Stimulated activated CD4-positive, alpha-beta T cell treated with anti-CD3 and anti-CD28 coated beads, Interleukin-12 subunit alpha, Interleukin-12 subunit beta, amount 100 ng/mL, for 48 hours (primary cell): ENCODE measurements at places on chromosomes 13 and 19.

- no peak for DNase-seq
Observed at GRCh38 chr13:99985241-99985874, 3.8 kb downstream of the ZIC2 start.

- DNase-seq = no peak
Observed at GRCh38 chr13:60273971-60274527, 110.3 kb upstream of the DIAPH3 start.

- DNase-seq = no peak
Observed at GRCh38 chr19:35511337-35511736, 2.1 kb downstream of the DMKN start.

DNA sequence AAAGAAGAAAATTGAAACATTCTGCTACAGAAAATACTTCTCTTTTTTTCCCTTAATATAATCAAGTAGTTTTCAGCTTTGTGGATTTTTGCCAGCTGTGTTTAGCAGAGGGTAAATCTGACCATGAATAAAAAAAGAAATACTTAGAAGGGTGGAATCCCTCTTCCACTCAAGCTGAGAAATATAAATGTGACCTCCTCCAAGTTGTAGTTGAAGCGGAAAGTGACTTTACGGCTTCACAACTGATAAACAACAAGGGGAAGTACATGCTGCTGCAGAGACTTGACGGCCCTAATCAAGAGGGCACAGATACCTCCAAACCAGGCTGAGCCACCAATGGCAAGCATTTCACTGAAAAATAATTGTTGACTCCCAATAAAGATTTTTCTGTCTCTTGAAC is 785.0 kb downstream of the SLITRK5 start:
- no peak for DNase-seq

DNA sequence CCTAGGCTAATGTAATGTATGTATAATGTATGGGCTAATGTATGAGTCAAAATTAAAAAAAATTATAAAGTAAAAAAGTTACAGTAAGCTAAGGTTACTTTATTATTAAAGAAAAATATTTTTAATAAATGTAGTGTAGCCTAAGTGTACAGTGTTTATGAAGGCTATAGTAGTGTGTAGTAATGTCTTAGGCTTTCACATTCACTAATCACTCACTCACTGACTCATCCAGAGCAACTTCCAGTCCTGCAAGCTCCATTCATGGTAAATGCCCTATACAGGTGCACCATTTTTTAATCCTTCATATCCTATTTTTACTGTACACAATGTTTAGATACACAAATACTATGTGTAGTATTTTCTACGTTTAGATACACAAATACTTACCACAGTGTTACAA is 1.8 kb upstream of the TMEM272 start:
- no peak for DNase-seq

DNA sequence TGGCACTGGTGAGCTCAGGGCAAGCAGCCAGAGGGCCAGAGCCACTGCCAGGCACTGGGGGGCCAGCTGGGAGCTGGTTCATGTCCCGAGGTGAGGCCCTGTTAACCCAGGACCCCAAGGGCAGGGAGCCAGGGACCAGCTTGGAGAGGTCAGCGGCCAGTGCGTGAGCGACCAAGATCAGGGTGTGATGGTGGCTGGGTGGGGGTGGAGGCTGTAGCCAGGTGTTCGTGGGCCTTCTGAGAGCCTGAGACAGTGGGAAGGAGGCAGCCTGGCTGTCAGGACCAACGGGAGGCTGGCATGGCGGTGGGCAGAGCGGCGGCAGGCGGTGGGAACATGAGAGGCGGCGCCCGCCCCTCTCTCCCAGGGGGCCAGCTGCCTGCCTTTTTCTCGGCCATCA is 8.1 kb upstream of the KPTN start:
- DNase-seq = no peak

GRCh38 chr19:42422901-42423461 is 4.2 kb downstream of the LIPE start:
- peak; percentile 24 for DNase-seq

DNA sequence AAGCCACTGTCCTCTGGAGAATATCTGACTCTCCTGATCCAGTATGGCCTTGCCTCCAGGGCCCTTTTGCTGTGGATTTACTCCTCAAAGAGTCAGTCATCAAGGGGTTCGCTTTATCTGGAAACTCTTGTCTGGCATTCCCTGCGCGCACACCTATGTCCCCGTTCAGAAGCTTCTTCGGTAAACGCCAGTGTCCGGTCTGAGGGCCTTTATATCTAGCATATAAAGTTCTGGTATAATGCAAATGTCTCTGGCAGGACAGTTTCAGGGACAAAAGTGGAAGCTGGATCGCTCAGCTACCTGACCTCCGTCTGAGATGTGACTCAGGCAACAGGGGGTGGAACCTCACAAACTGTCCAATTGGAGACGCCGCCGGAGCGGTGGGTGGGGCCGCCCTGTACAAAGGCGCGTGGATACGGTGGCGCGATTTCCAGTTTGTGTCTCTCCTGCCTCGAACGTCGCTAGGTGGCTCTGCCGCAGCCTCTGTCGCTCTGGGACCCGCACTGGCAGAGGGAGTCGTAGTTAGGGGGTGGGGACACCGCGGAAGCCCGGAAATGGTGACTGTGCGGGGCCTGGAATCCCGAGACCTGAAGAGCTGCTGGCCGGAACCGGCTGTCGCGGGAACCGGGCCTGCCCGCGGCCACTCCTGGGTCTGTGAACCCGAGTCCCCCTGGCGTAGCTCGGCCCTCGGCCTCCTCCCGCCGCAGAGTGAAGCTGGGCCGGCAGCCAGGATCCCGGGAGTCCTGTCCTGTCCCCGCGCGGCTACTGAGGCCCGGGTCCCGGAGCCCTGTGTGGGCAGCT is 10.6 kb upstream of the ZNF709 start:
- DNase-seq = peak; percentile 92

- DNase-seq = no peak
Observed at GRCh38 chr19:34900245-34900644, 26.5 kb upstream of the ZNF30 start.

GRCh38 chr19:49421039-49421877 is 2.0 kb downstream of the PTH2 start:
- DNase-seq = peak; percentile 35

- DNase-seq = no peak
Observed at GRCh38 chr13:33312150-33312860, 26.8 kb upstream of the STARD13 start.

GRCh38 chr13:55159765-55160164 is 1981.0 kb upstream of the PRR20A start:
- no peak for DNase-seq

- DNase-seq = no peak
Observed at GRCh38 chr19:46984077-46985010, 35.3 kb upstream of the NPAS1 start.

DNA sequence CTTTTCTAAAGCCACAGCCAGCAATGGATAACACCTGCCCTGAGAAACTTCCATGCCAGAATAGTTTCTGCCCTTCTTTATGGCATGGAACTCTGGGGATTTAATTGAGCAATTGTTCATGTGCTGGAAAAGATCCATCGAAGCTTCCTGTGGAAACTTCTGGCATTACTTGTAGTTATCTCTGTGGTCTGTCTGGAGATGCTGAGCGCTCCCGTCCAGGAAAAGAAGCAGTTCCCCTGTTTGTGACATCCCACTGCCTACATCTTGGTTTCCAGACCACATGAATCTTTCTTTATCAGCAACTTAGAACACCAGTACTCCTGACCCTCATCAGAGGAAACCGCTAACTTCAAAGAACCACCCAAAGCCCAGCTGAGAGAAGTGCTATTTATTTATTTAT is 24.6 kb downstream of the FLT1 start:
- DNase-seq = no peak

DNA sequence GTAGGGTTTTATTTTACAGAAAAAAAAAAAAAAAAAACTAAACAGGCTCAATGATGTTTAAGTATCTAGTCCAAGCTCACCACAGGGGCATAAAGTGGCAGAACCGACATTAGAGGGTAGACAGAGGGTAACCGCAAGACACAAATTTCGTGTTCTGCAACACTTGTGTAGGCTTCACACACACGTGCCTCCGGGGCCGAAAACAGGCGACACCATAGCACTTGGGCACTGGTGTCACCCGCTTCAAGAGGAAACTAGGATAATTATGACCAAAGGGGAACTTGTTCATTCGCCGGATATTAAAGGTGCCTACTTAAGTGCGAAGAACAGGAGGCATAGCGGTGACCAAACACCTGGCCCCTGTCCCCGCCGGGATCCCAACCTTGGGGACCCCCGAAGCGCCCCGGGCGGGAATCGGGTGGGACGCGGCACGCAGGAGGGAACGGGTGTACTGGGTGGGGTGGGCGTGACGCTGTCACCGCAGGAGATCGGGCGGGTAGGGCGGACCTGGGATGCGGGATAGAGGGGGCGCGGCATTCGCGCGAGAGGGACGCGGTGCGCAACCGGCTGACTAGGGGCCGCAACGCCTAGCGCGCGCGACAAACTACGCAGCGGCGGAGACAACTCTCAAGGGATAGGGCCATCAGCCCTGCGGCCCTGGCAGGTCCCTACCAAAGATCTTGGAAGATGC is 558 bp downstream of the MZT1 start:
- DNase-seq = peak; percentile 15

DNA sequence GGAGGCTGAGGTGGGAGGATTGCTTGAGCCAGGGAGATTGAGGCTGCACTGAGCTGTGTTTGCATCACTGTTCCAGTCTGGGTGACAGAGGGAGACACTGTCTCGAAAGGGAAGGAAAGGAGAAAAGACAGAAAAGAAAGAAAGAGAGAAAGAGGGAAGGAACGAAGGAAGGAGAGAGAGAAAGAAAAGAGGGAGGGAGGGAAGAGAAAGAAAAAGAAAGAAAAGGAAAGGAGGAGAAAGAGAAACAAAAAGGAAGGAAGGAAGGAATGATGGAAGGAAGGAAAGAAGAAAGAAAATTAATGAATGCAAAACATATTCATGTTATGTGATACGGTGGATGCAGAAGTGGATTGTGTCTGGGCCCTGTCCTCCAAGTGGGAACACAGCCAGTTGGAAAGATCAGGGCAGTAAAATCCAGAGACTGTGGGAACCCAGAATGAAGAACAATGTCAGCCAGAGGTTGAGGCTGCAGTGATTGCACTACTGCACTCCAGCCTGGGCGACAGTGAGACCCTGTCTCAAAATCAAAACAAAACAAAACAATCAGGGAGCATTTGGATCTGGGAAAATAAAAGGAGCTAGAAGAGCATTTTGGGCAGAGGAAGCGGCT is 6.2 kb downstream of the PHLDB3 start:
- DNase-seq = no peak

DNA sequence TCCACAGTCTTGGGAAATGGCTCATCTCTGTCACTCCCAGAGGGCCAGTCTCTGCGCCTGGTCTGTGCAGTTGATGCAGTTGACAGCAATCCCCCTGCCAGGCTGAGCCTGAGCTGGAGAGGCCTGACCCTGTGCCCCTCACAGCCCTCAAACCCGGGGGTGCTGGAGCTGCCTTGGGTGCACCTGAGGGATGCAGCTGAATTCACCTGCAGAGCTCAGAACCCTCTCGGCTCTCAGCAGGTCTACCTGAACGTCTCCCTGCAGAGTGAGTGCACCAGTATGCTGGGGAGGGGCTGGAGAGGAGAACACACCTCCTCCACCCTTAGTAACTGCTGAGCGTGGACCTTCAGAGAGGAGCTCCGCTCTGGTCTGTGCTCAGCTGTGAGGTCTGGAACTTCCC is 2.3 kb downstream of the SIGLEC9 start:
- no peak for DNase-seq

- DNase-seq = no peak
Observed at GRCh38 chr19:39385629-39386411, 5.1 kb downstream of the PAF1 start.

- no peak for DNase-seq
Observed at GRCh38 chr13:113584870-113585671, 518 bp downstream of the TFDP1 start.

GRCh38 chr19:3842948-3843347 is 25.9 kb downstream of the ZFR2 start:
- DNase-seq = no peak

GRCh38 chr13:61812286-61812685 is 396.6 kb upstream of the PCDH20 start:
- DNase-seq = no peak

GRCh38 chr19:46945694-46946489 is 73.7 kb upstream of the NPAS1 start:
- DNase-seq = no peak

- DNase-seq = no peak
Observed at GRCh38 chr13:44413095-44413494, 39.5 kb downstream of the SERP2 start.

DNA sequence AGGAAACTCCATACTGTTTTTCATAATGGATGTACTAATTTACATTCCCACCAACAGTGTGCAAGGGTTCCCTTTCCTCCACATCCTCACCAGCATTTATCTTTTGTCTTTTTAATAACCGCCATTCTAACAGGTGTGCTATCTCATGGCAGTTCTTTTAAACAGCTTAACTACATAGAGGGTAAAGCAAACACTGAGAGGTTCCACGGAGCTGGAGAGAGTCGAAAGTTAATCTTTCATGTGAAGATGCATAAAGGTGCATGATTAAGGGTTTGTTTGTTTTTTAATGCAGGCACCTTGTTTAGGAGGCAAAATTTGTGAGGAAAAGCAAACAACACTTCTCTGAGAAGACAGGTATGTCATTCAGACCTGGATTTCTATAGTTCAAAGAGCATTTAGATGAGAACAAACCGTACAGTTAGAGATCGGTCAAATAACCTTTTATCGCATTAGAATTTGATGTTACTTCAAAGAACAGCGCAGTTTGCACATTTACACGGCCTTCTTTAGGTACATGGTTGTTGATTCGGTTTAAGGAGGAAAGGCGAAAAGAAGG is 193.9 kb downstream of the RBM26 start:
- no peak for DNase-seq

- DNase-seq = no peak
Observed at GRCh38 chr13:46796129-46796514, 839 bp downstream of the ESD start.

- DNase-seq = no peak
Observed at GRCh38 chr13:65638572-65639168, 1591.5 kb downstream of the PCDH9 start.

DNA sequence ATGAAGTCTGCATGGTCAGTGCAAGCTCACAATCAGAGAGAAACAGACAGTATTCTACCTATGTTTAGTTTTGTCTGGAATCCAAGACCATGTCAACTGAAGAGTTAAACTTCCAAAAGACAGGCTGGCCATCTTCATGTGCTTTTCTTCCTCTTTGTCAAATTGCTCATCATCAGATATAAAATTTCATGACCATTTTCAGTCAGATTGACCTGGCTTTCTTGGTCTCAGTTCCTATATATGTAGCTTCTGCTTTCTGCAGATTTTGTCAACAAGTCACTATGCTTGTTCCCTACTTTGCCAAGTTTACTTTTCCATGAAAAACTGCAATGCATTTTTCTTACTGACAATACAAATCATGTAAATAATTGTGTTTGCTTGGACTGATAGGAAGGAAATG is 13.9 kb downstream of the SLC46A3 start:
- no peak for DNase-seq

DNA sequence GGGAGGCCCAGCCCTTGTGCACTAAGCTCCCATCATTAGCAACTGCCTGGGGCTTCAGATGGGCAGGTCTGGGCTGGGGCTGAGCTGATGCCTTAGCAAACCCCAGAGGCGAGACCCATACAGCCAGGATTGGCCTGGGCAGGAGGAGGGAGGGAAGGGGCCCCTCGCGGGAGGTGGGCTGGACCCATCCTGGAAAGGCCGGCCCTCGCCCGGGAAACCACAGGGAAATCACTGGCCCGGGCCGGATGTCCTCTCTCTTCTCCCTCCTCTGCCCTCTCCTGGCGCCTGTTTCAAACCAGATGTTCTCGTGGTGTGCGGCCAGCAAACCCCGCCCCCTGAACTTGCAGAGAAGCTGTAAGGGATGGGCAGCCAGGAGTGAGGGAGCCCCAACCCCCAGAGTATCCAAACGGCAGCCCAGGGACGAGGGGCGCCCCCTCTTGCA is 43.1 kb downstream of the TMEM255B start:
- DNase-seq = no peak

GRCh38 chr19:29967623-29968022 is 25.6 kb downstream of the URI1 start:
- no peak for DNase-seq
